ENCODE measurements at places on chromosomes 3 and 15. TPM values are rescaled to one million over a fixed set of nuclear protein-coding genes. Genes with fewer than 3 reads are reported as not detected.
A peak's percentile ranks its signal among the peaks of the same experiment; 100 is the strongest.

The RTP1 gene
- total RNA-seq = not detected

GRCh38 chr3:185687271-185687878, 101.3 kb downstream of the SENP2 start:
- no peak for DNase-seq

- DNase-seq = no peak
Observed at GRCh38 chr3:104896624-104897023, 470.1 kb upstream of the ALCAM start.

GRCh38 chr3:140358686-140359085, 319.2 kb upstream of the TRIM42 start:
- peak; percentile 60 for DNase-seq

The ITIH1 gene
- not detected for total RNA-seq

The RGMA gene
- total RNA-seq = 57.0 TPM

The LXN gene
- 8.8 TPM for total RNA-seq

The APOD gene
- not detected for total RNA-seq

The GOLGA8S gene
- total RNA-seq = not detected

DNA sequence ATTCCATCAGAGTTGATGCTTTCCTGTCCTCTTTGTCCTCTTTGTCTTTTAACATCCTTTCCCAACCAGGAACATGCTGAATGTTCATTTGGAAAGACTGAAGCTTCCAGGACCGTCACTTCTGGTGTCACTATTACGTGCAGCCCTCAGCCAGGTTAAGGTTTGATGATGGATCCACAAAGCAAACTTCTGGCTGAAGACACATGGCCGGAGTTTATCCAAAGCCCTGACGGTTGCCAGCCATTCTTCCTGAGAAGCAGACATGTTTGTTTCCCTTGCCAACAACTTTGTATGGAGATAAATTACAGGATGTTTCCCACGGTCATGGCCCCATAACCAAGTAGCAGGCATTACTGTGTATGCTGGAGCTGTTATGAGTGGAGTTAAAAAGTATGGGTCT, 236.9 kb downstream of the THSD4 start:
- DNase-seq = no peak

DNA sequence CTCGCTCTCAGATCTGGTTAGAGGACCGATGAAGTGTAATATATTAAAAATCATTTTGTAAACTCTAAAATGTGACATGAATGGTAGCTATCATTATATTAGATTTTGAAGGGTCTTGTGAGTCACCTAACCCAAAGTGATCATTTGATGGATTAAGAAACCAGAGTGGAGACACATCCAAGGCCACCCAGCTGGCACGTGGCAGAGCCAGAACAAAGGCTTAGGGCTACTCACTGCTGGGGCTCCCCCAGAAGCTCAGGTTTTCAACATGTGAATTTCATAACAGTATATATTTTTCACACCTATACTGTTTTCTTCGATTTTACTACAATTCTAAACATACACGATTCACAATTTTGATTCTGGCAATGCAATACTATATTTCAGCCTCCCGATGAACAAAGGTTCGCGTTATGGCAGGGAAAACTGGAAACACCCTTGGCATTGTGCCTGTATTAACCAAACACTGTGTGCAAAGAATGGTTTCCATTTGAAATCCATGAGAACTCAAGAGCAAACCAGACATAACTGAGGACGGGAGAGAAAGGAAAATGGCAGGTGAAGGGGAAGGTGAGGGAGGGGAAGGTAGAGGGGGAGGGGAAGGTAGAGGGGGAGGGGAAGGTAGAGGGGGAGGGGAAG, 88.9 kb downstream of the ADAMTS17 start:
- peak; percentile 5 for DNase-seq

DNA sequence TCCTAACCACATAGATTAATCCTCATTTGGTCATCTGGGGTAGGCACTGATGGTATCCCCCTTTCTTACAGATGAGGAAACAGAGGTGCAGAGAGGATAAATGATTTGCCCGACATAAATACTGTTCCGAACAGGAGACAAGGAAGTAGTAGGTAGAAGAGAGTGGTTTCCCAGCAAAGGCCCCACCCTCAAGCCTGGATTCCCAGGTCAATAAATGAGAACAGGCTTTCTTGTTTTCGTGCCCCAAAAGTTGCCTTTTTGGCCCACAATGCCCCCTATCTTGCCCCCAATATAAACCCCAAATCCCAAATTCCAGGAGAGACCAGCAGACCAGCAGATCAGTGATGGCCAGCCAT, 125.5 kb upstream of the PRR20G start:
- DNase-seq = peak; percentile 23

The VIPR1 gene
- total RNA-seq = 11.7 TPM

DNA sequence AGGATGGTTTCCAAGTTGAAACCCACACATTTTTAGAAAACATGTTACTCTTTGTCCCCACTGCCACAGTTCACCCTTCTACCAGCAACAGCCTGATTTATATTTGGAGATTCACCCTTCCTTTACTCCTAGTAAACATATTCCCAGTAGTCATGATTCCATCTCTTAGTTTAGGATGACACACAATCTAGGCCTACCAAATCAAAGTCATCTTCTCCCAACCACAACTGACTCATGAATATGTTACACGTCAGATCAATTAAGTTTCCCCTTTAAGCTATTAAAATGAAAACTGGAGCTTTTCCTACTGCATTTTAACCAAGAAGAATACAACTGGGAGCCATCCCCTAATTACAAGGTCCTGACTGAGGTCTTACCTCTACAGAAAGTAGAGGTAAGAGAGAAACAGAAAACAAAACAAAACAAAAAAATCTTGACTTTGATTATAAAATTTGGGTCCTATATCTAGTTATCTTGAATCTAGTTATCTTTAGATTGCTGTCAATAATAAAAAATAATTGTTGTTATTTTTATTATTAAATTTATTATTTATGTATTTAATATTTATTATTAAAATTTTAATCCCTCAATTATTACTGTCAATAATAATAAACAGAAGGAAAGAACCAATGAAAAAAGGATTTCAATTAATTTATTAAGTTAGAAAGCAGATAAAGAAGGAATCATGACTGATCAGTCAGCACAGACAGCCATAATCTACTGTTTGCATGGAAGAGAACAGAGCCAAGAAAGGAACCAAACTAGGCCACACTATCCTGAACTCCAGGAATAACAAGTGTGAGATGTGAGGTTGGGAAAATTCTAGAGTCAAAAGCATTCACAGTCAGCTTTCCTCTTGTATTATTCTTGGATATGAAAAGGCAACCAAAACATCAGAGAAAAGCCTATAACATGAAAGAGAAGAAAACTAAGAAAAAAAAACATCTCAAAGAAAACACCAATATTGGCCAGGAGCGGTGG, 12.5 kb downstream of the DPH6 start:
- no peak for DNase-seq

DNA sequence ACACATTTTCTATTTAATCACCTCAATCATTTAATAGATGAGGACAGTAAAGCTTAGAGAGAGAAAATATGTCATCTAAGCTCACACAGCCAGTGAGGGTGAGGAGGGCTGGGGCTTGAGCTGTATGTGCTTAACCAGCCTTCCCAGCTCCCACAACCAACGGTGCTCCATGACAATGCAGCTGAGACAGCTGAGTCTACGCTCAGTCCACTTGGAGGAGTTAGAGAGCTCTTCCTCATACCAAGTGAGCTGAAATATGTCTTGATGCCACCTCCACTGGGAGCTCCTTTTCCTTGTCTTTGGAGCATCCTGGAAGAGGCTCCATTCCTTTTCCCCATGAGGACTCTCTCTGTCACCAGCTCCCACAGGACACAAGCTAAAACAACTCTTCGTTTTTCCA, 9.3 kb downstream of the HOMER2 start:
- DNase-seq = no peak
